ENCODE measurements at places on chromosomes 13 and 19.

DNA sequence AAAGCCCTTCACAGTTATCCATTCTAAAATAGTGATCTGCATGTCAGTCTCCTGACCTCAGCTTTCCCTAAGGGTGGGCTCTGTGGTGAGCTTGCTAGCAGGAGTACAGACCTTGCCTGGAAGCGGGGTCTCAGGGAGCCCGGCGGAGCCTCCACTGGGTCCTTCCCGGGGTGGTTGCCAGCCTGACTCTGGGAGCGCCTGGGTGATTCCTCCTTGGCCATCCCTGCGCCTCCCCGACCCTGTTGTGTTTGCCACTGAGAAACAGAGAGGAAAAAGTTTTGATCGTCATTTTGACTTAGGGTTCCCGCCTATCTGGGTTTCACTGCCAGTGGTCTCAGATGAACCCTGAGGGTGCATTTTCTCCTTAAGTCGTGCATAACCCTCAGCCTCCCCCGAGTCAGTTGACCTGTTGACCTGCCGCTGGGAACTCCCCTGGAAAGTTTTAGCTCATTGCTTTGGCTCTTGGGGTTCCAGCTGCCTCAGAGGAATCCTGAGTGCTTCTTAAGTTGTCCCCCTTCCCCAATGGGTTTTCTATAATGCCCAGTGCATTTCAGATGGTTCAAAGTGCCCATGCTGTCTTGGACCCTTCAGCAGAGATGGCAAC, 117.8 kb downstream of the RAB20 start:
- DNase-seq: no peak

GRCh38 chr13:110070511-110071120, 236.3 kb downstream of the COL4A1 start:
- no peak for DNase-seq

DNA sequence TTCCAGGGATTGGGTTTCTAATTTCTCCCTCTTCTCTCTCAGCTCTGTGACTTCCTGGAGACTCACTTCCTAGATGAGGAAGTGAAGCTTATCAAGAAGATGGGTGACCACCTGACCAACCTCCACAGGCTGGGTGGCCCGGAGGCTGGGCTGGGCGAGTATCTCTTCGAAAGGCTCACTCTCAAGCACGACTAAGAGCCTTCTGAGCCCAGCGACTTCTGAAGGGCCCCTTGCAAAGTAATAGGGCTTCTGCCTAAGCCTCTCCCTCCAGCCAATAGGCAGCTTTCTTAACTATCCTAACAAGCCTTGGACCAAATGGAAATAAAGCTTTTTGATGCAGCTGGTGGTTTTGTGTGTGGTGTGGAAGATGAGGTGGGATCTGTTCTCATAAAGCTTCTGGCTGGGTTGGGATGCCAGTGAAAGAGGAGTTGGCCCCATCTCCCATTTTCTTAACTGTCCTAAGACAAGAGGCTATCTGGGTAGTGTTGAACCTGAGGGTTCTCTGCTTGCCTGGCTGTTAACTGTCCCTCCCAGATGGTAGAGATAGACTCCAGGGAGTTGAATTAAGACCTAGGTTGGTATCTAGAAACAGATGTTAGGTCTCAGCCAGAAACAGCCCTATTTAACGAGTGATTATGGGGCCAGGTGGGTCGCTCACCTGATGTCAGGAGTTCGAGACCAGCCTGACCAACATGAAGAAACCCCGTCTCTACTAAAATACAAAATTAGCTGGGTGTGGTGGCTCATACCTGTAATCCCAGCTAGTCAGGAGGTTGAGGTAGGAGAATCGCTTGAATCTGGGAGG, 1.6 kb downstream of the FTL start:
- DNase-seq: no peak

DNA sequence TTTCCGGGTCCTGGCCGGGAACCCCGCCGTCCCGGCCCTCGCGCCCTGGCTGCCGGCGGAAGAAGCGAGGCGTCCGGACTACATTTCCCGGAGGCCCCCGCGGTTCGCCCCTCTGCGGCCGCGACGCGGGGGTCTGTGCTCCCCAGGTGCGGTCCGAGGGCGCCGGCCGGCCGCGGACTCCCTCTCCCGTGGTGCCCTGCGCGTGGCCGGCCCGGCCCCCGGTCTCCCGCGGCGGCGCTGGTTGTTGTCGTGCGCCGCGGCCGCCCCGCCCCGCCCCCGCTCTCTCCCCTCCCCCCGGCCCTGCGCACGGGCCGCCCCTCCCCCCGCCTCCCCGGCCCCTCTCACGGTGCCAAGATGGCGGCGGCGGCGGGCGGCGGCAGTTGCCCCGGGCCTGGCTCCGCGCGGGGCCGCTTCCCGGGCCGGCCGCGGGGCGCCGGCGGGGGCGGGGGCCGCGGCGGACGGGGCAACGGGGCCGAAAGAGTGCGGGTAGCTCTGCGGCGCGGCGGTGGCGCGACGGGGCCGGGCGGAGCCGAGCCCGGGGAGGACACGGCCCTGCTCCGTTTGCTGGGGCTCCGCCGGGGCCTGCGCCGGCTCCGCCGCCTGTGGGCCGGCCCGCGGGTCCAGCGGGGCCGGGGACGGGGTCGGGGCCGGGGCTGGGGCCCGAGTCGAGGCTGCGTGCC, at the start of gene KMT2B:
Gene KMT2B, plus strand, starts transcription at position 339 of the 680 bp plus-strand sequence. Its CDS starts 16 bp downstream, at position 355.
- no peak for DNase-seq

DNA sequence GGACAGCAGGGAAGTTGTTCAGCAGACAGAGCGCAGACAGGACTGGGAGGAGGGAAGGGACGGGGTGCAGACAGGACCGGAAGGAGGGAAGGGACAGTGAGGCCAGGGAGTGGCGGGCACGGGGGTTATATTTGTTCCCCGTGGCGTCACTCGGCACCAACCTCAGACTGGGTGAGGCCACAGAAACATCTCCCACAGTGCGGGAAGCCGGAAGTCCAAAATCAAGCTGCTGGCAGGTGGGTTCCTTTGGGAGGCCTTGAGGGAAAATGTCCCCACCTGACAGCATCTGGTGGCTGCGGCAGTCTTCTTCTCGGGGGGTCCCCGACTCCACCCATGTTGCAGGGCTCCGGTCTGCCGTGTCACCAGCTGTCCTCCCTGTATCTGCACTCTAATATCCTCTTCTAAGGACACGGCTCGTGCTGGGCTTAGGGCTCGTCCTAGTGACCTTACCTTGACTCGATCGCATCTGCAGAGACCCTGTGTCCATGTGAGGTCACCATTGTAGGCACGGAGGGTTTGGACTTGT, 133.0 kb downstream of the STK24 start:
- no peak for DNase-seq

DNA sequence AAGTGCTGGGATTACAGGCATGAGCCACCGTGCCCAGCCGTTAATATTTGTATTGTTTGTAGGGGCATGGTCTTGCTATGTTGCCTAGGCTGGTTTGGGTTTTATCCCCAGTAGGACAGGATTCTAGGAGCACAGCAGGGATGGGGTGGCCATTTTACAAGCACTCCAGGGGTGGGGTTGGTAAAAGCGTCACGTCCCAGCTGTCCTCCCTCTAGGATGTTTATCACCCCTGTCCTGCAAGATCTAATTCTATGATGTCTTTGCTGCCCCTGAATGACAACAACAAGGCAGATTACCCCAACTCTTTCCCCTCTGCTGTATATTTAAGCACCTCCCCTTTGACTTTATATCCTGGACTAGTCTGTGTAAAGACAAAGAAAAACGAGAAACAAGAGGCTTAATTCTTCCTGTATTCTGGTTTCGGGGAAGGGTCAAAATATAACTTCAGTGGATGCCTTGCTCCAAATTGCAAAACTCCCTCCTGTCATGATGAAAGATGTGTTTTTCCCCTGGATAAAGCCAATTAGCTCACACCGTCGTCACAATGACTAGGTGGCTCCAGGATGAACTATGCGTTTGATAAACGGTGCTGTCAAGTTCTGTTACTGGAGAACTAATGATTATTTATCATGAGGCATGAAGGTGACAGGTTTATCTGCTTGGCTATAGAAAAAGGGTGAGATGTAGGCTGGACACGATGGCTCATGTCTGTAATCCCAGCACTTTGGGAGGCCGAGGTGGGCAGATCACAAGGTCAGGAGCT, 27.8 kb upstream of the OR1M1 start:
- DNase-seq: no peak

DNA sequence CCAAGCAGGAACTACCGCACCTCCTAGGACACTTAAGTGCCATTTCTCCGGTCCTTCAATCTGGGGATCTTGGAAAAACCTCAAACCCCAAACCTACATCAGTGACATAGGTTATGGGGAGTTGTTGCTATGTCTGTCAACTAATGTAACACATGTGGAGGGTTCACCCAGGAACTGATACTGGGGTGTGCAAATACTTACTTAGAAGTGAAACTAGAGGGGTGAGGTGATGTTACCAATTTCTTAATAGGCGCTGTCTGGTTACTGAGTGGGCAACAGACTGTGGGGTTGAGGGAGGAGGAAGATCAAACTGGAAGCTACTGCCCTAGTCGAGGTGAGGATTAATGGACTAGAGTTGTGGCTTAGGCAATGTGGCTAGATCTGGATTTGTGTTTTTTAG, 1.9 kb downstream of the ZNF586 start:
- no peak for DNase-seq

GRCh38 chr19:50564229-50565105, 3.8 kb downstream of the LRRC4B start:
- DNase-seq: no peak

DNA sequence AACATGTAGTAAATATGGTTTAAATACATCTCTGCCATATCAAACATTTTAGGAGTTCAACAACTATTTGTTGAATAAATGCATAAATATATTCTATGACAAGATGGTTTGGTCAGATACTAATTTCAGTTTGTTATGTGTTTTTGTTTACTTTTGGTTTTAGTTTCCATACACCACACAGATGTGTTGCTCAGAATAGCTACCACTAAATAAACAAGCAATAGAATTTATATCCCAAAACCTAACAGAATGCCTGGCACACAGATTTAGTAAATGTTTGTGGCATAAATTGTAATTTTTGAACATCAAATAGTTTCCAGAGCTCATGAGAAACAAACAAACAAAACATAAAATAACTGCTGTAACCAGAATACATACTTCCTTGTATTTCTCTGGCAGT, 126.8 kb upstream of the ATXN8OS start:
- DNase-seq: no peak

- no peak for DNase-seq
These were observed 454.9 kb downstream of the FOXO1 start for GRCh38 chr13:40211586-40211968.

GRCh38 chr19:28606269-28607032, 606.5 kb downstream of the UQCRFS1 start:
- DNase-seq: no peak

DNA sequence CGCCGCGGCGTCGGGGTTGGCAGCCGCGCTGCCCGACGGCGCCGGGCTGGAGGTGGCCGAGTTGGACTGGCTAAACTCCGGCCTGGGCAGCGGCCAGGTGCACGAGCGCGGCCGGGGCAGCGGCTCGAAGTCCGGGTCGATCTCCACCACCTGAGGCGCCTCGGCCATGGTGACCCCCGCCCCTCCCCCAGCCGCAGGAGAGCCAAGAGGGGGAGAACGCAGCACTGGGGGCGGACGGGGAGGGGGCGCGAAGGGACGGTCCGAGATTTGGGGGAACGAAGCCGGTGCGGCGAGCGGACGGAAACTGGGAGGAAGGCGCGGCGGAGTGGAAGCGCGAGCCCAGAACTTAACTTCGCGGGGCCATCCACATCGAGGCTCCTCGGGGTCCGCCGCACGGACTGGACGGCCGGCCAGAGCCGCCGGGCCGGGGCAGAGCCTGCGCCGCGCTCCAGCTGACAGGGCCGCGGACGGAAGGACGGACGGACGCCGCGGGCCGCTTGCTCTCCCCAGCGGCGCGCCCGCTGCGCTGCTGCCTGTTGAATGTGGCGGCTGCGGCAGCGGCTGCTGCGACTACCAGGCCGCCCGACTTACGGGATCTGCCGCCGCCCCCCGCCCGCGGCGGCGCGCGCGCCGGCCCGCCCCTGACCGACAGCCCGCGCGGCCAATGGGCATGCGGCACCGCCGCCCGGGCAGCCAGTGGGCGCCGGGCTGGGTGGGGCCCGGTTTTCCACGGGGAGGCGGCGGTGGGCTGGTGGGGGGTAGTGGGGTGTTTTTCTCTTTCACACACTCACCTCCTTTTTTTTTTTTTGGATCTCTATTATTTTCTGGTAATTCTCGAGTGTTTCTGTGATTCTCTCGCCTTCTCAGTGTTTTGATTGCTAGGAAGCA, at the start of gene FOXO1:
Gene FOXO1, minus strand, starts transcription at position 597 of the 888 bp plus-strand sequence. Its CDS starts 429 bp downstream, at position 168.
- DNase-seq: peak; percentile 24

Measured in cerebellar nuclear complex (tissue), 1 donor.